Thyroid gland (tissue), 4 donors: ENCODE measurements at places on chromosomes 12 and 14. TPM values are rescaled to one million over a fixed set of nuclear protein-coding genes. Genes with fewer than 3 reads are reported as not detected.

DNA sequence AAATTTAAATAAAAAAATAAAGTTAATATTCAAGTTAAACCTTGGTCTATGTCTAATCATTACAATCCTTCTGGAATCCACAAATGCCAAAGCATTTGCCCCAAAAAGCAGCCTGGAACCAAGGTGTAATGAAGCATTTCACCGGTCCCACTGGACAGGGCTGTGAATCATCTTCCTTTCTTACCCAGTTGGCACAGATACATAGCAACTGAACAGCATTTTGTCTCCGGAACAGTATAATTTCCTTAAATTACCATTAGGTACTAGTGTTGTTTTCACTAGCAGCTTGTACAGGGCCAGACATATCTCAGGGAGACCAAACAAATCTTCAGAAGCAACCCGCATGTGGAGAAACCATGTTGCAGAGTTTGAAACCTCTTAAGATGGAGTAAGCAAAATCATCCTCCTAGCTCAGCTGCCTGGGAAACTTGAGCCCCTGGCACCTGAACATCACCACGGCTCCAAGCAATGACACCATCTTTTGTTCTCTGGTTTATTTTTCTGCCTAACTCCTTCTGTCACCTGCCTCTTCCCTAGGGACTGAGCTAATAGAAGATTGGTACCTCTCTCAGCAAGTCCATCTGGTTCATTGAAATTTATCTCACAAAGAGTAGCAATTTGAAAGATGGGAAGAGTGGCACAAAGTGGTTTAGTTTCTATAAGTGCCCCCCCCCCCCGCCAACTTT is 17.9 kb upstream of the MDM1 start:
- DNase-seq, result no peak
- no peaks in the 10 kb centered on the region for H3K4me1 ChIP-seq

DNA sequence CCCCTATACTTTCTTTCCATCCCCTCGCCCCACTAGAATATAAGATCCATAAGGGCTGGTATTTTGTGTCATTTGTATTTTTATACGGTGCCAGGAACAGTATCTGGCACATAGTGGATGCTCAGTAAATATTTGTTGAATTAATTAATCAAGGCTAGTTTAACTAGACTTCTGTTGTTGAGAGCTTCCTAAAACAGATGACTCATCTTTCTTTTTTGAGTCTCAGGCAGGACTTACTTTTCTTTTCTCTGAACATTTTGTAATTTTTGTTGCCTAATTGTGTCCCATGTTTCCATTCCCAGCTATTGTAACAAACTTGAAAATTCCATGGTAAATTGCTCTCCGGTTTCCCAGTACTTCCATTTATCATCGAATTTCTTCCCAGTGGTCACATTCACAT is 16.7 kb downstream of the STK38L start:
- H3K4me3 ChIP-seq, result no peak overlapping the region
- no peaks in the 10 kb centered on the region for H3K27me3 ChIP-seq
- no peak for DNase-seq
- peaks cover 11% of the 10 kb centered on the region for H3K4me1 ChIP-seq
- H3K27ac ChIP-seq, result peak overlapping the region; percentile 37
- no peaks in the 10 kb centered on the region for H3K36me3 ChIP-seq

DNA sequence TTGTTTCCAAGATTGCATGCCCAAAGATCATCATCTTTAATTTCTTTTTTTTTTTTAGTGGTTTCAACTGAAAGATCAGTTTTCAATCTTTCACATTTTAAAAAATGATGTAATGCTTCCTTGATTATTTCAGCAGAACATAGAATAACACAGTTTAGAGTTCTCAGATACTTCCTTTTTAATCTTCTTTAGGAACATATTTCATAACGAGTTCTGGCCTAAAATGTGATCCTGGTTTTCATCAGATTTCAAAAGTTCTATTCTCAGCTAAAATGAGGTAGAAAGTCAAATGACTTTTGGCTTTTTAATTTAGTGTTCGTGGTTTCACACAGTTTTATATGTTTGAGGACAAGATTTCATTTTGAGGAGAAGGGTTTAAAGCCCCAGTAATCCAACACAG is 40.0 kb upstream of the NR1H4 start:
- no peaks in the 10 kb centered on the region for H3K4me1 ChIP-seq
- DNase-seq, result no peak

- H3K4me1 ChIP-seq, result no peaks in the 10 kb centered on the region
- H3K27me3 ChIP-seq, result no peaks in the 10 kb centered on the region
- H3K36me3 ChIP-seq, result no peaks in the 10 kb centered on the region
- no peak for DNase-seq
- no peak overlapping the region for H3K4me3 ChIP-seq
These were observed 148.0 kb downstream of the APAF1 start for GRCh38 chr12:98793121-98793520.

DNA sequence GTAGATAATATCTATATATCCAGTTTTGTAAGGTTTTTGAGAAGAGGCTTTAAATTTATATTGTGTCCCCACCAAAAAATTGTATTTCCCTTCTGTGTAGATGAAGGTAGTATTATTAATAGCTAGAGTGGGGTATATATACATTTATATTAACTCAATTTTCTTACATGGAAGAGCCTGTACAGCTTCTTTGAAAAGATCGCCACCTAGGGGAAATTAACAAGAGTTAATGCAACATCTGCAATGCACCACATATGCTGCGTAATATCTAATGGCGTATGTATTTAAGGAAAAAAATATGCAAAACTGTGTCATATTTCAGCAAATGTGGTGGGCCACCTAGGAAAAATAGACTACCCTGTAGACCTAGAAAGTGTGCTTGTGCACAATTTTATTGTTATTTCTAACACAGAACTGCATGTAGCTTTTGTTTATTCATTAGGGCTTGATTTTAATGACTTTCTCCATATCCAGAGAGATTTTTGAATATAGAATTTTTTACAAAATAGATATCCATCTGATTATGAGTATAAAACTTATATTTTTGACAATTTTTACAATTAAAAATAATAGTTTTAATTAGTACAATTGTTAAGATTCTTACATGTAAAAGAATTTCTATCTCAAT is 14.0 kb downstream of the CCER1 start:
- H3K27me3 ChIP-seq, result no peaks in the 10 kb centered on the region
- DNase-seq, result no peak
- no peaks in the 10 kb centered on the region for H3K36me3 ChIP-seq
- H3K4me3 ChIP-seq, result no peak overlapping the region
- H3K4me1 ChIP-seq, result no peaks in the 10 kb centered on the region
- H3K27ac ChIP-seq, result no peak overlapping the region

DNA sequence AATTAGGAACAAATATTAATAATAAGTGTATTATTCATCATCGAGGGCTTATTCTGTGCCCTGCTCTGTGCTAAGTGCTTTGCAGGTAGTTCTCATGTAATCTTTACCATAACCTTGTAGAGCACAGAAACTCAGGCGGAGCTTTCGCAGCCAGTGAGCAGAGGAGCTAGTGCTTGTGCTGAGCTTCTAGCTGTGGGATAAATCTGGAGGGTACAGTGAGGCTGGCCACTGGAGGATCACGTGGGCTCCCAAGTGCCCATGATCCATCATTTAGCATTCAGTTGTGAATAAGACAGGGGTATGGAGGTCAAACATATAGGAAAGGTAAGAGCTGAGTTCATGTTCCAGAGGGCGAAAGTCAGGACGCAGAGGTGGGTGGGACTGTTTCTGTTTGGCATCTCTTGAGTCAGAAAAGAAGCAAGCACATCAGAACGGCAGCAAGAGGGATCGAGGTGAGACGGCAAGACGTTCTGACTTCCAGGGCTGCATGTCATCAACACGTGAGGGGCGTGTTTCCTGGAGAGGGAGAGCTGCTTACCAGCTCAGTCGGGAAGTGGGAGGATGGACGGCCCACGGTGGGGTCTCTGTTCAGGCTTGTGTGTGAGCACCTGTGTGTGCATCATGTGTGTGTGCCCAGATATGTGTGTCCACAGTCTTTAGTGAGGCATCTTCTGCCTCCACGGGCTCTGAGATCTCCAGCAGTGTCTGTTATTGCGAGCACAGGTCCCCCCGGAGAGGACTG is 16.8 kb upstream of the KRT80 start:
- no peak overlapping the region for H3K4me3 ChIP-seq
- no peaks in the 10 kb centered on the region for H3K36me3 ChIP-seq
- peak; percentile 3 for DNase-seq
- peaks cover 12% of the 10 kb centered on the region for H3K4me1 ChIP-seq

GRCh38 chr12:31742891-31743290 is 14.1 kb upstream of the AMN1 start:
- H3K4me1 ChIP-seq, result peaks cover 14% of the 10 kb centered on the region
- no peaks in the 10 kb centered on the region for H3K27me3 ChIP-seq
- no peaks in the 10 kb centered on the region for H3K36me3 ChIP-seq
- H3K27ac ChIP-seq, result no peak overlapping the region
- no peak for DNase-seq

DNA sequence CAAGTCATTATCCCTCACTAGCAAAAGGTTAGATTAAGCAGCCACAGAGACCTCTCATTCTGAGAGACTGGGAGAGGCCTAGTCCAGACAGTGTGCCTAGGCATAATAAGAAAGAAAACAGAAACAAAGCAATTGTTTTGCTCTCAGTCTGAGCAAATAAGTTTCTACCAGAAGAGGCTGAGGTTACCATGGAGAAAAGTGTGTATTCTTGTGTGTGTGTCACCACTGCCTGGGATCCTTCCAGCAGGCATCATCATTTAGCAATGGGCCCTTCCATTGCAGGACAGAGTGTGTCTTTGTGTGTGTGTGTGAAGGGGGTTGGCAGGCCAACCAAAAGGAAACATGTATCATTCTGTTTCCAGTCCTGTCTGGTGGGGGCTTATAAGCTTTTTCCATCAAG is 3.7 kb downstream of the EFS start:
- DNase-seq, result no peak
- H3K27me3 ChIP-seq, result no peaks in the 10 kb centered on the region
- no peak overlapping the region for H3K27ac ChIP-seq
- no peaks in the 10 kb centered on the region for H3K36me3 ChIP-seq
- no peak overlapping the region for H3K4me3 ChIP-seq

DNA sequence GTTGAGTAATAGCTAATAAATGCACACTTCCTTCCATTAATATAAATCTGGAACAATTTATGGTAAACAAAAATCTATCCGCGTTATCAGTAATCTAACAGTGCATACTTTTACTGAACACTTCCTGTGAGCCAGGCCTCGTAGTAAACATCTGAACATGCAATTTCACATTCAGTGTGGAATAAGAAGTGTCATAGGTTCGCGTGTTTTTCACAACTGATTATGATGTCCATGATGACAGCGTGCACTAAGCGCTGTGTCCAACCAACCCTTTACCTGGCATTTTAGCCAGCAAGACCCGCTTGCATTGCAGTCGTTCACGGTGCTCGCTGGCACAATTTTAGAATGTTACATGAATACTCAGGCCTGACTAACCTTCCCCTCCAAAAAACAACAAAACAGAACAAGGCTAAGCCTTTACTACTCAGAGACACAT is 2.1 kb downstream of the PNMA1 start:
- no peaks in the 10 kb centered on the region for H3K36me3 ChIP-seq
- H3K27ac ChIP-seq, result no peak overlapping the region
- H3K27me3 ChIP-seq, result no peaks in the 10 kb centered on the region

GRCh38 chr14:77375164-77375950 is 1.5 kb downstream of the TMED8 start:
- H3K4me3 ChIP-seq, result no peak overlapping the region
- no peak overlapping the region for H3K27ac ChIP-seq
- H3K27me3 ChIP-seq, result no peaks in the 10 kb centered on the region
- DNase-seq, result no peak
- peaks cover 36% of the 10 kb centered on the region for H3K4me1 ChIP-seq

GRCh38 chr12:29599381-29599780 is 101.9 kb upstream of the OVCH1 start:
- DNase-seq, result no peak
- no peaks in the 10 kb centered on the region for H3K4me1 ChIP-seq
- H3K36me3 ChIP-seq, result no peaks in the 10 kb centered on the region
- no peaks in the 10 kb centered on the region for H3K27me3 ChIP-seq
- H3K27ac ChIP-seq, result no peak overlapping the region

GRCh38 chr14:94292872-94293577 is at the start of gene SERPINA10:
Gene SERPINA10, minus strand, starts transcription at chr14:94293268. Its CDS starts 2,675 bp downstream, at chr14:94290593.
- no peak within 1 kb of the TSS for H3K4me3 ChIP-seq
- DNase-seq, result no peak
- no peaks in the 10 kb centered on the region for H3K4me1 ChIP-seq
- H3K27ac ChIP-seq, result no peak within 1 kb of the TSS

DNA sequence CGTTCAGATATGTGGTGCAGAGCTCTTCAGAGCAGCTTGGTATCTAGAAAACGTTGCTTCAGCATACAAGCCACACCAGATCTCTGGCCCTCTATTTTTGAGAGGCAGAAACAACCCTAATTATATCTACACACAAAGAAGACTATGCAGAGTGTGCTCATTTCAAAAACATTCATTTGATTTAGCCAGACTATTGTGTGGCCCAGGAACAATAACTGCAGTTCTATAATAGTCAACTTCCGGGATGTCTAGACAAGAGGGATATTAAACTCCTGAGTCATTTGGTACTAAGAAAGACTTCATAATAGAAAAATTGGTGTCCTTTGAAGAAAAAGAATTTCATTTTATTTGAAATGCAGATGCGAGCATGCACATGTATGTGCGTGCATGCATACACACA is 153.8 kb downstream of the PELI2 start:
- H3K4me3 ChIP-seq, result no peak overlapping the region
- no peaks in the 10 kb centered on the region for H3K36me3 ChIP-seq
- H3K4me1 ChIP-seq, result no peaks in the 10 kb centered on the region
- DNase-seq, result no peak

GRCh38 chr12:86914721-86915120 is 658.5 kb upstream of the MGAT4C start:
- H3K27ac ChIP-seq, result no peak overlapping the region
- H3K36me3 ChIP-seq, result no peaks in the 10 kb centered on the region
- no peak for DNase-seq

Gene RTN1
- 20.8 TPM for total RNA-seq

Gene TBX5
- 1.1 TPM for total RNA-seq

Gene GPATCH2L
- total RNA-seq, result 40.8 TPM

Gene PSMB5
- total RNA-seq, result 134 TPM

Gene KRT3
- not detected for total RNA-seq

Gene TMPRSS12
- total RNA-seq, result not detected

Gene CSRP2
- total RNA-seq, result 65.1 TPM

Gene NEUROD4
- total RNA-seq, result not detected

Gene PPP1R1A
- 1.2 TPM for total RNA-seq

Gene PZP
- not detected for total RNA-seq

Gene NRIP2
- total RNA-seq, result 1.1 TPM
